Sigmoid colon (tissue), 7 donors: ENCODE measurements at places on chromosomes 2 and 18. TPM values are rescaled to one million over a fixed set of nuclear protein-coding genes. Genes with fewer than 3 reads are reported as not detected.

DNA sequence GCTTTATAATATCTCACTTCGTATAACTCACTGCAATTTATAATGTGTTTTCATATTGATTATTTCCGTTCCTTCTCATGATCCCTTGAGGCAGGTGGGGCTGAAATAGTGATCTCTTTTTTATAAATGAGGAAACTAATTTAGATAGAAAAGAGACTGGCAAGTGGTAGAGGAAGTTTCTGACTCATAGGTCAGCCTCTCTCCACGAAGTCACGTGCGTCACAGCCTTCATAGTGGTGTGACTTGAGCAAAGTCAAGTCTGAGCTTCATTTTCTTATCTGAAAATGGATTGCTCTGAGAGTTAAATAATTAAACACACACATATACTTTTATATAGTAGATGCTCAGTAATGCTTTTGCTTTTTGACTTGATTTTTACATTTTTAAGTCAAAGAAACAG is 19.9 kb downstream of the ABCG5 start:
- no peak for DNase-seq

DNA sequence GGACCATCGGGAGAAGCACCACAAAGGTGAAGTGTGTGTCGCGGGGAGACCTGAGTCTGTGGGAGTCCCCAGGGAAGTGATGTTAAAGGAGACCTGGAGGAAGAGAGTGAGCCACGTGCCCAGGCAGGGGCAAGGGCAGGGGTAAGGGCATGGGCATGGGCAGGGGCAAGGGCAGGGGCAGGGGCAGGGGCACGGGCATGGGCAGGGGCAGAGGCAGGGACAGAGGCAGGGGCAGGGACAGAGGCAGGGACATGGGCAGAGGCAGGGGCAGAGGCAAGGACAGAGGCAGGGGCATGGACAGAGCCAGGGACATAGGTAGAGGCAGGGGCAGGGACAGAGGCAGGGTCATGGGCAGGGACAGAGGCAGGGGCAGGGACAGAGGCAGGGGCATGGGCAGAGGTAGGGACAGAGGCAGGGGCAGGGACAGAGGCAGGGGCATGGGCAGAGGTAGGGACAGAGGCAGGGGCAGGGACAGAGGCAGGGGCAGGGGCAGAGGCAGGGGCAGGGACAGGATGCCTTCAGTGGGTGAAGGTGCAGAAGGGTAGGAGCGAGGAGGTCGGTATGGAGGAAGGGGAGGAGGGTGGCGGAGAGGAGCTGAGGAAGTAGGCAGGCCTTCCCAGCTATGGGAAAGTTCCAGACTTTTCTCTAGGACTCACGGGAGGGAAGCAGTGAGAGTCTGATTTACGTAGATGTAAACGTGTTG is 33.3 kb downstream of the NTSR2 start:
- peak; percentile 46 for DNase-seq

GRCh38 chr2:213320604-213321003 is 36.3 kb downstream of the SPAG16 start:
- DNase-seq, result no peak

GRCh38 chr2:168528469-168528868 is 72.4 kb downstream of the CERS6 start:
- no peak for DNase-seq

- no peak for DNase-seq
These were observed 729.8 kb upstream of the SOX11 start for GRCh38 chr2:4962419-4962818.

STARD6 gene
- total RNA-seq, result not detected

GRCh38 chr18:8366656-8367055 is 242.6 kb upstream of the RAB12 start:
- DNase-seq, result no peak

FBLN7 gene
- total RNA-seq, result 1.1 TPM

DNA sequence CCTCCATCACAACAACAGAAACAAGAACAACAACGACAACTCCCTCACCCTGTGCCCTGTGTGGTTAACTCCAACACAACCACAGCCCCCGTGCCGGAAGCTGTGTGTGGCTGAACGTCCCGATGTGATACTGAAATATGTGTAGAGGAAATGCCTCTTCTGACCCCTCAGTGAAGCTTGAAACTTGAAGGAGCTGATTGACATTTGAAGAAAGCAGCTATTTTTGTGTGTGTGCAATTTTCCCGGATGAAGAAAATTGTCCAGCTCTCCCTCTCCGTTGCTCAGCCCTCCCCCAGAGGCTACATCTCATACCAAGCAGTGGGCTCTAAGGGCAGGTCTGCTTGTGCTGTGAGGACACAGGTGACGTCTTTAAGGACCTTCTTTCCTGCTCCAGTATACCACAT is 173.8 kb downstream of the ICOS start:
- DNase-seq, result no peak

- no peak for DNase-seq
These were observed 27.0 kb downstream of the RBKS start for GRCh38 chr2:27863146-27863545.

DNA sequence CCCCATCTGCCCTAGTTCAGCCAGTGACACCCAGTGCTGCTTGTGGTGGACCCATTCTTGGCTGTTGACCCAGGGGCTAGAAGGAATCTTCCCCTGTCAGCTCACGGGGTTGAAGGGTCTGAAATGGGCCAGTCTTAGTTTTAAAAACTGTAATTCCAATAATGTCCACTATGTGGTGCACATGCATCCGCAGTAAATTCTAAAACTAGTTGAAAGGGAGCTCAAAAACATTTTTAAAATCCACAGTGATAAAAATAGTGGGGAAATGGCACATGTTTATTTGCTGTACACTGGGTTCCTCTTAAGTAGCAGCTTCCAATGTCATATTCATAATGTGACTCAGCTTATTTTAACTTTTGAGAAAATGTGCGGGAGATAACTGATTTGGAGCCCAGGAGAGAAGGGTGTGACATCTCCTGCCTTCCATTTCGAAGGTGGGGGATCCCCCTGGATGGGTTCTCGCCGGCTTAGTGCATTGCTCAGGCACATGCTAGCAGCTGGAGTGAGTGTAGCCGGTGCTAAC is 32.8 kb downstream of the GRHL1 start:
- DNase-seq, result no peak
